Endodermal cell (in vitro differentiated cells): ENCODE measurements at places on chromosomes 5 and 9. TPM values are rescaled to one million over a fixed set of nuclear protein-coding genes. Genes with fewer than 3 reads are reported as not detected.

The SLC12A7 gene
- 38.4 to 62.7 TPM (median 61.6 TPM) in 3 replicates for total RNA-seq

The LECT2 gene
- not detected in 3 replicates for total RNA-seq

The DENND4C gene
- total RNA-seq = 21.0 and 27.2 TPM in 2 replicates

The EIF4EBP3 gene
- total RNA-seq = 5.1 and 5.9 TPM in 2 replicates

The GPSM1 gene
- total RNA-seq = 34.4 and 37.2 TPM in 2 replicates

The FBXO10 gene
- total RNA-seq = 16.5 to 20.6 TPM (median 19.5 TPM) in 3 replicates

The SHISAL2B gene
- total RNA-seq = 106 to 134 TPM (median 112 TPM) in 3 replicates

DNA sequence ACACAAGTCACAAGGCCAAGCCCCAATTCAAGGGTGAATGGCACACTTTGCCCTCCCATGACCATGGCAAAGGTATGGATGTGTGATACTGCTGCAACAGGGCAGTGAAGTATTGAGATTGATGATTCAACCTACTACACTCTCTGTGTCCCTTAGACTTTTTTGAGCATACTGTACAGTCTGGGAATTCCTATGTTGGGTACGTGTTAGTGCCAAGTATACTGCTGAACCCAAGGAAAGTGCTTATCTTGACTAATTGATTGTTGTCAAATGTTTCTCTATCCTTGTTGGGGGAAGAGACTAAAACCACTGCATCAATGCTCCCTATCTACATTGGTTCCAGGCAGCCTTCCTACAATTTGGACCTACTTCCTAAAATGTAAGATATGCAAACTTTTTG lies 93.7 kb downstream of the NDFIP1 start:
- no peak for DNase-seq

GRCh38 chr5:72661405-72661804 lies 154.2 kb upstream of the ZNF366 start:
- no peak for DNase-seq

GRCh38 chr9:83935276-83935935 lies 14.2 kb upstream of the KIF27 start:
- no peak for DNase-seq

GRCh38 chr9:5510360-5510931 lies at the start of gene PDCD1LG2:
Gene PDCD1LG2, plus strand, starts transcription at chr9:5510531. Its CDS starts 12,016 bp downstream, at chr9:5522547.
- DNase-seq = no peak

- DNase-seq = no peak
Observed at GRCh38 chr5:52906343-52906742, 82.8 kb upstream of the ITGA2 start.

DNA sequence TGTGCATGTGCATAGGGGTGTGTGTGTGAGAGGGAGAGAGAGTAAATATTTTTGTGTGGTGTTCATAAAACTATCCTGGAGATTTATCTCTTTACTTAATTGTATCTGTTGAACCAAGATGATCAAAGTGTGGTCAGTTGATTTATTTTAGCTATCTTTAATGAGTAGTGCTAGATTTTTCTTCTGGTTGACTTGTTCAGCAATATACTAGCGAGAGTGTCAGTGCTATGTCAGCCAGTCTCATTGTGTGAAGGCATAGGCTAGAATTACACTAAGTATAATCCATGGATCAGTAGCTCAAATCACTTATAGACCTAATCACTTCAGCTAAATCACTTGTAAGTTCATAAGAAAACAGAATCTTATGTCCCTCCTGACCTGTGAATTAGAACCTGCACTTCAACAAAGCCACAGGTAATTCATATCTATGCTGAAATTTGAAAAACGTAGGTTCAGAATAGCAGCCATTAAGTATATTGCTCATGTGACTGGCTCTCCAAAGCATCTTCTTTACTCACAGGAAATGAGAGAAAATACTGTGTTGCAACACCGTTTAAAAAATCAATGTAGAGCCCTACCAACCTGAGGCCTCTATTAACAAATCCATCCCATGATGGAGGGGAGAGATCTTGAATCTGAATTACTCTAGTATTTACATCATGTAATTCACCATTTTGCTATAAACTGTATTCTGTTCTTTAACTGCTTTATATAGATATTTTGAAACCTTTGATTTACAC lies 203.1 kb upstream of the ACTBL2 start:
- no peak for DNase-seq

DNA sequence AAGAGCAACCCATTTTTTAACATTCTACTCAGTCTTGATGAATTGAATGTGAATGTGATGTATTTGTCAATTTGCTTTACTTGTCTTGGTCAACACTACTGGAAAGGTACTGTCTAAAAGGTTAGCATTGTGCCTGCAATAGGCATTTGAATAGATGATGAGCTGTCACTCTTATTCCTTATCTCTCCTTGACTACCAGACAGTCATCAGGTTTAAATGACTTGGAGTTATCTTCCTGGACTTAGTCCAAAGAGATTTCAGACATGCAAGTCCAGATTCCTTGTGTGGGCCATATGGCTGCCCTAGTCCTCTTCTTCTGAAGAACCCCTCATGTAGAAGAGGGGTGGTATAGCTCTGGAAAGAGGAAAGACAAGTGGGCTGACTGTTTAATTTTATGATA lies 4.8 kb downstream of the ARHGEF28 start:
- DNase-seq = no peak

DNA sequence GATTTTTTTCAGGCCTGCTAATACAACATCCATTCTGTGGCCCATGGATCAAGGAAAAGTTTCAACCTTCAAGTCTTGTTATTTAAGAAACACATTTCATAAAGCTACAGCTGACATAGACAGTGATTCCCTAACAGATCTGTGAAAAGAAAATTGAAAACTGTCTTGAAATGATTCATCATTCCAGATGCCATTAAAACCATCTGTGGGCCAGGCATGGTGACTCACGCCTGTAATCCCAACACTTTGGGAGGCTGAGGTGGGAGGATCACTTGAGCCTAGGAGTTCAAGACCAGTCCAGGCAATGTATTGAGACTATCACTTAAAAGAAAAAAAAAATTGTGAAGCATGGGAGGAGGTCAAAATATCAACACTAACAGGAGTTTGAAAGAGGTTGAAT lies 6.0 kb downstream of the RAPGEF6 start:
- no peak for DNase-seq

GRCh38 chr5:150641006-150641570 lies 628 bp downstream of the SYNPO start:
- DNase-seq = no peak

GRCh38 chr9:76717176-76717575 lies 47.1 kb upstream of the PCA3 start:
- DNase-seq = no peak

DNA sequence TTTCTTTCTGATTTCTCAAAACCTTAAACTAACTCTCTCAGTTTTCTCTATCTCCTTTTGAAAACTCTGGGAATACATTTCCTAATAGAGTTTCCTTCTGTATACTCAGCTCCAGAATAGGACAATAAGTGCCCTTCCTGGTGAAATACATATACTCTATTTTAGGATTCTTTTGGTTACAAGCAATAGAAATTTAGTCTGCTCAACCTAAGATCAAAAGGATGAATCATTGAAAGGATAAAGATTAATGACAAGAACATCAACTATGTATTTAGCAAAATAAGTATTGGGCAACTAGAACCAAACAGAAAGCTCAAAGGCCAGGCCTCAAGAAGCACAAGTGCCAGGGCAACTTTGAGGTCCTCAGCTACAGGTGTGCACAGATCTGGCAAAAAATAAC lies 127.1 kb downstream of the ADAMTSL1 start:
- DNase-seq = no peak

DNA sequence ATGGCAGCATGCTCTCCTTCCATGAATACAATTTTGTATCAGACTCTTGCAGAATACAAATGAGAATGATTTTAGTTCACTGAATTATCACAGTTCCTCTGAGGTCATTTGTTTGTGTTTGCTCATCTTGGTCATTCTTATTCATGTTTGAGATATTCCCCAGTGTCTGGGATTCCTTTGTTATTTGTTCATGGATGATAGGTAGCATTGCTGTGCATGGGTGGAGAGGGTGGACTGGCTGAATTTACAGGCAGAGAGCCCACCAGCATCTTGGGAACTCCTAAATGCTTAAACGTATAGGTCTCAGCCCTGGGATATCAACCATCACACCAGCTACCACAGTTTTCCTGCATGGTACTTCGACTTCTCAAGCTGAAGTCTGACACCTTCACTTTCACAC lies 459.8 kb downstream of the CCDC171 start:
- DNase-seq = no peak

GRCh38 chr5:6452622-6453504 lies 4.2 kb downstream of the UBE2QL1 start:
- DNase-seq = no peak

GRCh38 chr9:792331-793260 lies 48.9 kb upstream of the DMRT1 start:
- no peak for DNase-seq

GRCh38 chr5:13673511-13673910 lies 271.0 kb downstream of the DNAH5 start:
- no peak for DNase-seq

DNA sequence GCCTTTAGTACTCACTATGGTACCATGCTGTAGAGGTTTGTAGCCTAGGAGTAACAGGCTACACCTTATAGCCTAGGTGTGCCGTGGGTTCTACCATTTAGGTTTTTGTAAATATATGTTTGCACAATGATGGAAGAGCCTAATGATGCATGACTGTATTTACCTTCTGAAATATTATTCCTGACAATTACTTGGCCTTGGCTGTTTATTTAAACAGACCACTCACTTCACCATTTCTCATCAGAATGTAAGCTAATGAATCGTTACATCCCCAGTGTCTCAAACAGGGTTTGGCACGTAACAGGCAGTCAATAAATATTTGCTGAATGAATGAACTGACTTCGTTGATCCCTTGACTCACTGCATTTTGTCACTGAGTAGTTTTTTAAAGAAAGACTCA lies 93.1 kb downstream of the MED27 start:
- DNase-seq = no peak

DNA sequence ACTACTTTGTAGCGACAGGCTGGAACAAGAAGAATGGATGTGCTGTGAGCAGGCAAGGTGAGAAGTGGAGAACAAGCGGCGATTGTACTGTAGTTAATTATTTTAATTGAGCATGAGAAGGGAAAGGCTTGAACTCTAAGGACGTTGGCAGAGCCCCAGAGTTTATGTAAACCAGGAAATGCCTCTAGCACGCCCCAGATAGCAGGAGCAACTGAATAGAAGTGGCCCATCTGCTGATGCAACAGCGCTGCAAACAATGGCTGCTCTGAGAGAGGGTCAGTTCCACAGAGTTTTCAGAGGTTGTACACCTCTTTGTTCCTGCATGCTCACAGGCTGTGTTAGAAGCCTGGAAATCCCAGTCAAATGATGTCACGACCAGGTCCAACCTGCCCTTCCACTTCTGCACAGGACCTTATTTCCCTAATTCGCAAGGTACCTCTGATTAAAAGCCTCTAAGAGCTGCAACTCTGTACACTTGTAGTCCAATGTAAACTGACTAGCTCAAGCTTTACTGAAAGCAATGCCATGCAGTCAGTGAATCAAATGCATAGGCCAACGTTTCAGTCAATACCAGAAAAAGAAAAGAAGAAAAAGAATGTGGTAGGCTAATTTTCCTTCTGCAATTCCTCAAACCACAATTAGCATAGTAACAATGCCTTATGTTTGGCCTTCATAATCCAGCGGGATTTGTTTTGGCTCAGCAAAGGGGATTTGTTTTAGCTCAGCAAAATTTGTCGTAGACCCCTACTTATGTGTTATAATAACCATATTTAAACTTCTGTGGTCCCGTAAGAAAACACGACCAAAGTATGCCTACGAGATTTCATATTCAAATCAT lies 119.6 kb upstream of the RETREG1 start:
- DNase-seq = peak; percentile 79

DNA sequence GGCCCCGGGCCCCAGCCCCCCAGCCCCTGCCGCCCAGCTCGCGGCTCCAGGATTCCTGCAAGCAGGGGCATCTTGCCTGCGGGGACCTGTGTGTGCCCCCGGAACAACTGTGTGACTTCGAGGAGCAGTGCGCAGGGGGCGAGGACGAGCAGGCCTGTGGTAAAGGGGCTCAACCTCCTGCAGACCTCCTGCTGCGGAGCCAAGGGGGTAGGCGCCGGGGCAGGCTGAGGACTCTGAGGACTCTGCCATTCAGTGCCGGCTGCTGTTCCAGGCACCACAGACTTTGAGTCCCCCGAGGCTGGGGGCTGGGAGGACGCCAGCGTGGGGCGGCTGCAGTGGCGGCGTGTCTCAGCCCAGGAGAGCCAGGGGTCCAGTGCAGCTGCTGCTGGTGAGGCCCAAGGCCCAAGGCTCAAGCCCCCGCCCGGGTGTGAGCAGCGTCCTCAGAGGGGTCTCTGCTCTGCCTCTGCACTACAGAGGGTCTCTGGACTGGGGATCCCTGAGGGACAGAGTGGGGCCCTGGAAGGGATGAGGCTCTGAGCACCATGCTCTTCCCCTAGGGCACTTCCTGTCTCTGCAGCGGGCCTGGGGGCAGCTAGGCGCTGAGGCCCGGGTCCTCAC lies 3.4 kb downstream of the MAMDC4 start:
- DNase-seq = peak; percentile 51
